ENCODE measurements at places on chromosomes 13 and 19.

DNA sequence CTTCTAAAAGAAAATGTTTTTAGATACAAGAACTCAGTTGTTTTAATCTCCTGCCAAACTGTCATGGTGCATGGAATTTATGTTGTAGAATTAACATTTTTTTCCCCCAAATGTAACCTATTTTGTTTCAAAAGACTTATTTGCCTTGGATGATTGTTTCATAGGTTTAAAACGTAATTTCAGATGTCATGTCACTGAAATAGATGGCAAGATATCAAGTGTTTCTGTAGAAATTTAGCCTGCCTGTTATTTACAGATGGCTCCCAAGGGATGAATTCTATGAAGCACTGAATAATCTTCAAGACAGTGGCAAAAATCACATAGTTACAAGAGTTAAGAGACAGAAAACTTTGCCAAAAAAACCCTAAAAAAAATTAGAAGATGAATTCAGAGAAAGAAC, 1484.6 kb downstream of the OLFM4 start:
- no peak for DNase-seq

- no peak for DNase-seq
Measured at GRCh38 chr13:76610819-76611415, 275.3 kb downstream of the KCTD12 start.

- no peak for DNase-seq
Measured at GRCh38 chr13:35480346-35480745, 3.9 kb upstream of the MAB21L1 start.

DNA sequence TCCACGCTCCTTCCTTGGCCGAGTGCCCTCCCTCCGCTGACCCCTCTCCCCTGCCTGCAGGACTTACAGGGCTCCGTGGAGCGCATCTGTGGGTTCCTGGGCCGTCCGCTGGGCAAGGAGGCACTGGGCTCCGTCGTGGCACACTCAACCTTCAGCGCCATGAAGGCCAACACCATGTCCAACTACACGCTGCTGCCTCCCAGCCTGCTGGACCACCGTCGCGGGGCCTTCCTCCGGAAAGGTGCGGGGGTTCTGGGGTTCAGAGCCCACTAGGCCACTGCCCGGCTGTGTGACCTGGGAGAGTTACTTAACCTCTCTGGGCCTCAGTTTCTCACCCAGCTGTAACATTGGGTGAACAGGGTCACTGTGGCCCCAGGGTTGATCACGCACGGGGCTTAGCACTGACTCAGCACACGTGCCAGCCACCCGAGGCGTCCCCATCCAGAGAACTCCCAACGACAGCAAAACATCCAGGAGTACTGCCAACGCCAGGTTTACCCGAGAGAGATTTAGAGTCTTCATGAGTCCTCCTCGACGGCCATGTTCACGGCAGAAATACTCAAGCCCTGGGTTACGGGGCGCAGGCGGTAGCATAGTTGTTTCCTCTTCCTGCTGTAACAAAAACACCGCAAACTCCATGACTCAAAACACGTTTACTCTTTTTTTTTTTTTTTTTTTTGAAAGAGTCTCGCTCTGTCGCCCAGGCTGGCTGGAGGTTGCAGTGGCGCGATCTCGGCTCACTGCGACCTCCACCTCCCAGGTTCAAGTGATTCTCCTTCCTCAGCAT, 9.7 kb upstream of the SPACA4 start:
- DNase-seq = no peak

GRCh38 chr13:46861959-46862358, 34.9 kb downstream of the HTR2A start:
- DNase-seq = no peak
